IMR-90 (cell line): ENCODE measurements at places on chromosomes 2 and 18.

GRCh38 chr2:216183462-216183861, 74.3 kb downstream of the XRCC5 start:
- peaks cover 4% of the 10 kb centered on the region for H3K4me1 ChIP-seq
- no peak overlapping the region for H3K4me3 ChIP-seq
- no peaks in the 10 kb centered on the region for H3K27me3 ChIP-seq
- H3K36me3 ChIP-seq, result peaks cover 30% of the 10 kb centered on the region

DNA sequence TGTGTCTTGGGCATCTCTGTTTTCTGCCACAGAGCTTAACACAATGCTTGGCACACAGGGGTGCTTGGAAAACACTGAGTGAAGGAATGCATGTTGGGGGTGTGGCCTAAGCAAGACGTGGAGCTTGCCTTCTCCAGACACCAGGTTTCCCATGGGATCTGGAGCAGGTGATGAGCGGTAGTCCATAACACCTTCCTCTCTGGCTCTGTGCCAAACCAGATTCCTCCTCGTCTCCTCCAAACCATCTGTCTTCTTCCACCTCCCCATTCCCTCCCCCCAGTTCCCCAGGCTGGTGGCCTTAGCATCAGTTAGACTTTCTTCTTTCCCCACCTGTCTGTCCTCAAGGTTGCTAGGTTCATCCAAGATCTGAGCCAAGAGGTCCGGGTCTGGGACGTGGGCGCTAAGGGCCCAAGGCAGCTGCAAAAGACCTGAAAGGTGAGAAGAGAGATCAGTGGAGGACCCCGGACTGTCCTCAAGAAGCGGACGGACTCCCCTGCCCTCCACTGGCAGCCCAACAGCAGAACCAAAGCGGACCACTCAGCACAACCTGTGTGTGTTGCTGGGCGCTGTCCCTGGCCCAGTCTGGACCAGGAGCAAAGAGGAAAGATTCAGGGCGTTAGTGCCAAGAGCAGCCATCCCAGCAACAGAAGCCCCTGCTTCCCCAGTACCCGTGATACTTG, 1.2 kb upstream of the ITM2C start:
- DNase-seq, result no peak
- H3K36me3 ChIP-seq, result no peaks in the 10 kb centered on the region
- H3K4me3 ChIP-seq, result no peak overlapping the region
- H3K27me3 ChIP-seq, result peaks cover 26% of the 10 kb centered on the region
- no peak overlapping the region for H3K27ac ChIP-seq

DNA sequence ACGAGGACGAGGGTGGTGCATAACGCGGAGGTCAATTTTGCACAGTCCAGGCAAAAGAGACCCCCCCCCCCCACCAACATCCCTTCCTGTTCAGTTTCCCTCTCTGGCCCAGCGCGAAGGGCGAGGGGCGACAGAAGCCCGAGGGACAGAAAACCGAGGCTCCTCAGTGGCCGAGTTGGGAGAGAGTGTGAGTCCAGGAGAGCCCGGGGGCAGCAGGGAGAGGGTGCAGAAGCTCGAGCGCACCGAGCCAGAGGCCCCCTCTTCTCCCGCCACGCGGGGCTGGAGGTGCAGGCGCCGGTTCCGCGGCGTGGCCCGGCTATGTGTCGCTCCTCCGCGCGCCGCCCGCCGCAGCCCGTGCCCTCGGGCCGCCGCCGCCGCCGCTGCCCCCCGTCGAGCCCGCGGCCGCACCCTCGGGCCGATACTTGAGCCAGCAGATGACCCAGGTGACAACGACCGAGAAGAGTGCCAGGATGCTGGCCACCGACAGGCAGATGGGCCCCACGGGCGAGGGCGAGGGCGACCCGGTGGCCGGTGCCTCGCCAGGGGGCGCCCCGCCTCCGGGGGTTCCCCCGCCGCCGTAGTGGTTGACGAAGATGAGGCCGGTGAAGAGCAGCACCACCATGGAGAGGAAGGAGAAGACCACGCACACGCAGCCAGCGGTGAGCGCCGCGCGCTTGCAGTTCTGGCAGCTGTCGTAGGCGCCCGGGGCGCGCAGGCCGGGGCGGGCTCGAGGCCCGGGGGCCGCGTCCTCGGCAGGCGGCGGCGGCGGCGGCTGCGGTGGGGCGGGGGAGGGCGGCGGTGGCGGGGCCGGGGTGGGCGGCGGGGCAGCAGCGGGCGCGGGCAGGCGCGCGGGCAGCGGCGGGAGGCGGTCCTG, 20.2 kb upstream of the PAX3 start:
- no peaks in the 10 kb centered on the region for H3K36me3 ChIP-seq
- no peaks in the 10 kb centered on the region; the same call in 1 of the 2 replicates for H3K4me1 ChIP-seq
- DNase-seq, result no peak

DNA sequence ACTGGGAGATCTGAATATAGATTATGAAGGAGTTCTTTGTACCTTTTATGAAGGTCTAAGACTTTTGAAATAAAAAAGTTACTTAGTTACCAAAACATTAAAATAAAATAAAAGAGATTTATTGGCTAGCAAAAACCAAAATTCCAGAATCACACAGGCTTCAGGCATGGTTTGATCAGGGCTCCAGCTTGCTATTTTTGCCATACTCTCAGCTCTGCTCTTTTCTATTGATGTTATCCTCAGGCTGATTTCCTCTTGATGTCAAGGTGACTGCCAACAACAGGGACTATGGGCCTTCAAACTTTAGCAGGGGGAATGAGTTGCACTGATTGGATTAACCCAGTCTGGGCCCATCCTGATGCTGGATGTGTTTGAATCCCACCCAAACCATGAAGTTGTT, 174.1 kb downstream of the TFCP2L1 start:
- DNase-seq, result no peak
- H3K36me3 ChIP-seq, result no peaks in the 10 kb centered on the region
- no peak overlapping the region for H3K27ac ChIP-seq

DNA sequence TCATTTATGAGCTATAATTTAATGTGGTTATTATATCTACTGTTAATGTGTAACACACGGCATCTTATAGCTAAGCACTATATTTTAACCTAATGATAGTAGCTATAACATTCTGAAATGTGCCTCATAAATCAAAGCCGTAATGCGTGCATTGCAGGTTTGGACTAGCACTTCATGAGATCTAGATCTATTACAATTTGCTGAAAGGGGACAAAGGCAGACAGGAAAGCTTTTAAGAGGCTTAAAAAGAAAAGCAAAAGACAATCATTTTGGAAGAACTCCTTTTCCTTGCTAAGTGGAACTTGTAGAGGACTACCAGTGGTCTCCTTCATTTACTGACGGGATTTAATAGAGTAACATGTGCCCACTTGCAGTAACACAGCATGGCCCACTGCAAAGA, 213.1 kb downstream of the NBAS start:
- H3K36me3 ChIP-seq, result peaks cover 8% of the 10 kb centered on the region
- H3K27ac ChIP-seq, result no peak overlapping the region
- H3K27me3 ChIP-seq, result no peaks in the 10 kb centered on the region
- no peaks in the 10 kb centered on the region for H3K4me1 ChIP-seq
- no peak overlapping the region for H3K4me3 ChIP-seq

DNA sequence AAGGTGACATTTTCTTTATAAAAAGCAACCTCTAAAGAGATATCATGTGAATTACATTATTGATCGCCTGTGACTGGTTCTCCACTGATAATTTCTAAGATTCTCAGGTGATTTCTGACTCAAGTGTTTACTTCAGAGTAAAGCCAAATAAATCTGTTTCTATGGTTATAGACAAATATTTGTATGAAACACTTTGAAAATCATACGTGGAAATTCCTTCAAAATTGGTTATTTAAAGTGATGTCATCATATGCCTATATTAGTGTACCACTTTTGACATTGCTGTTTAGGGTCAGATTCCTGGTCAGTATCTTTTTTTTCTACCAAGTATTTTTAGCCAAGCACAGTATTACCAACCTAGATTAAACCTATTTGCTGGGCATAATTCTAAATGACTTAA, 881.3 kb upstream of the FAM98A start:
- H3K4me1 ChIP-seq, result no peaks in the 10 kb centered on the region
- no peak overlapping the region for H3K4me3 ChIP-seq
- no peak for DNase-seq
- H3K36me3 ChIP-seq, result no peaks in the 10 kb centered on the region
- no peaks in the 10 kb centered on the region for H3K27me3 ChIP-seq
- no peak overlapping the region for H3K27ac ChIP-seq

- H3K36me3 ChIP-seq, result peaks cover 6% of the 10 kb centered on the region
- no peaks in the 10 kb centered on the region for H3K27me3 ChIP-seq
- H3K27ac ChIP-seq, result no peak overlapping the region
Observed at GRCh38 chr18:8373486-8373885, 235.8 kb upstream of the RAB12 start.

DNA sequence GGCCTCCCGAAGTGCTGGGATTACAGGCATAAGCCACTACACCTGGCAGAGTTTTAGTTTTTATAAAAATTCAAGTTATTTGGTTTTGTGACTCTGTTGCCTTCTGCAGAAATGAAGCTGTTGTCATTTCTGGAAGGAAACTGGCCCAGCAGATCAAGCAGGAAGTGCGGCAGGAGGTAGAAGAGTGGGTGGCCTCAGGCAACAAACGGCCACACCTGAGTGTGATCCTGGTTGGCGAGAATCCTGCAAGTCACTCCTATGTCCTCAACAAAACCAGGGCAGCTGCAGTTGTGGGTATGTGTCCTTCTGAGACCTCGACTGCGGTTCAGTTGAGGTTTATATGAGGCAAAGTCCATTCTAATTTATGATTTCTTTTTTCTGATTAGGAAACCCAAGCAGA, 7.2 kb downstream of the MTHFD2 start:
- no peak overlapping the region for H3K4me3 ChIP-seq
- H3K27me3 ChIP-seq, result no peaks in the 10 kb centered on the region
- peaks cover 28% of the 10 kb centered on the region for H3K36me3 ChIP-seq

DNA sequence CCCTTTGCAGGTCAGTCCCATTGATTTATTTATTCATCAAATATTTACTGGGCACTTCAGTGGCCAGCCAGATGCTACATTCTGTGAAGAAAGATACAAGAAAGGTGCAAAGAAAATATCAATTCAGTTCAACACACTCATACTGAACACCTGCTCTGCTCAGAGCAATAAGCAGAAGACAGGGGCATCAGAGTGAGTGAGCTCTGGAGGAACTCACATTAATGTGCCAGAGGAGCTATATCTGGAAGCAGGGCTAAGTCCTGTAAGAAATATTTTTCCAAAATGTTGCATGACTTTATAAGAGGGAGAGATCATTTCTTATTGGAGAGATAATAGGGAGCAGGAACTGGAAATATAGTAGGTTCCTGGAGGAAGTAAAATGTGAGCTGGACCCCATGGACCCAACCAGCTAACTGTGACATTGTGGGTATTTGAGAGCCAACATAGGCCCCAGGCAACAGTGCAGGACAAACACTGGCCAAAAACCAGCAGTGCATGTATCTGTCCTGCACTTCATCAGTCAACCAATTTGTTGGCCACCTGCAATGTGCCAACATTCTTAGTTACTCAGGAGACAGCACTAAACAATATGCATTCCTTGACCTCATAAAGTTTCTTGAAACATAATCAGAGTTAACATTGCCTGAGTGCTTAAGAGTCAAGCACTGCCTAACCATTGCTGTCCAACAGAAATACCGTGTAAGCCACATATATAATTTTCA, 102.7 kb upstream of the PTPRM start:
- H3K27me3 ChIP-seq, result peaks cover 14% of the 10 kb centered on the region
- DNase-seq, result no peak
- no peaks in the 10 kb centered on the region for H3K36me3 ChIP-seq
- no peak overlapping the region for H3K27ac ChIP-seq
- H3K4me1 ChIP-seq, result no peaks in the 10 kb centered on the region

DNA sequence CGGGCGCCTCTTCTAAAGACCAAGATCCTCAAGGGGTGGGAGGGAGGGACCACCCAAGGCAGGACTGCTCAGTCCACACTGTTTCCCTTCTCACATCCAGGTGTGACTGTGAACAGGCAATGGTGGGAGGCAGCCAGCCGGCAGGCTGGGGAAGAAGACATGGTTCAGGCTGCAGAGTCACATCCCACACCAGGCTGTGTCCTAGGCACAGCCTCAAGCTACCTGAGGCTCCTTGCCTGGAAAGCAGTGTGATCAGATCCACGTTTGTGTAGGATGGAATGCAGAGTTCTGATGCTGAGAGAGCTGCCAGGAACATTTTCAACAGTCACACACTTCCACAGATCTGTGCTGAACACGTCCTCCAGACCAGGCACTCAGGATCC, 16.4 kb downstream of the SLC66A2 start:
- H3K4me1 ChIP-seq, result no peaks in the 10 kb centered on the region
- H3K36me3 ChIP-seq, result peaks cover 33% of the 10 kb centered on the region
- H3K27ac ChIP-seq, result no peak overlapping the region
- H3K4me3 ChIP-seq, result no peak overlapping the region

DNA sequence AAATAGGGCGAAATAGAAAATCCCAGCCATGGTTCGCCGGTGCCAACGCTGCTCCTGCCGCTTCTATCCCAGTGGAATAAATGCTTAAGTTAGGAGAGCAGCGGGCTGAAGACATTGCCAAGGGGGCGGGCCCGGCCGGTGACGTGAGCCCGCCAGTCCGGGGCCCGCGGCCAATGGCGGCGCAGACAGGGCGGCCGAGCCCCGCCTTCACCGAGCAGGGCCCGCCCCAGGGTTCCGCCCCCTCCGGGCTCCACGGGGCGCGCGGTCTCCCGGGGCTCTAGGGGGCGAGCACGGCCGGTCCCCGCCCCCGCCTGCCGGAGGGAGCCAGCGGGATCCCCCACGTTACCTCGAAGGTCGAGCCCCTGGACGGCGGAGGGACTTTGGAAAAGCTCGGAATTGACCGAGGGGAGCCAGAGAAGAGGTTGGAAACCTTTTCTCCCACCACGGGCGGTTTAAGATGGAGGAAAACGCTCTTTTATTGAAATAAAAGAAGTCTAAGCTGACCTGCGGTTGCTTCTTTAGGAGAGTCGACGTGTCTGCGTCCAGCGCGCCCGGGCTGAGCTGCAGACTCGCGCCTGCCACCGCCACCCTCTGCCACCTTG, at the start of gene EPHA4:
EPHA4 (minus strand) TSS at position 86 of the 602 bp plus-strand sequence; CDS start at position 30, 56 bp downstream.
- H3K4me3 ChIP-seq, result peak within 1 kb of the TSS; percentile 92
- no peaks in the 10 kb centered on the region for H3K27me3 ChIP-seq
- DNase-seq, result peak; percentile 88
- peaks cover 1% of the 10 kb centered on the region; the same call in 1 of the 2 replicates for H3K36me3 ChIP-seq
- H3K4me1 ChIP-seq, result peaks cover 3% of the 10 kb centered on the region
- peak within 1 kb of the TSS; percentile 84 for H3K27ac ChIP-seq

- H3K27me3 ChIP-seq, result no peaks in the 10 kb centered on the region
- no peak overlapping the region for H3K4me3 ChIP-seq
- H3K36me3 ChIP-seq, result 0 out of 2 replicates have a peak, but pooled peaks cover 2% of the 10 kb centered on the region
- DNase-seq, result peak; percentile 6
- H3K27ac ChIP-seq, result no peak overlapping the region
Observed at GRCh38 chr2:210428393-210429179, 48.0 kb downstream of the LANCL1 start.

DNA sequence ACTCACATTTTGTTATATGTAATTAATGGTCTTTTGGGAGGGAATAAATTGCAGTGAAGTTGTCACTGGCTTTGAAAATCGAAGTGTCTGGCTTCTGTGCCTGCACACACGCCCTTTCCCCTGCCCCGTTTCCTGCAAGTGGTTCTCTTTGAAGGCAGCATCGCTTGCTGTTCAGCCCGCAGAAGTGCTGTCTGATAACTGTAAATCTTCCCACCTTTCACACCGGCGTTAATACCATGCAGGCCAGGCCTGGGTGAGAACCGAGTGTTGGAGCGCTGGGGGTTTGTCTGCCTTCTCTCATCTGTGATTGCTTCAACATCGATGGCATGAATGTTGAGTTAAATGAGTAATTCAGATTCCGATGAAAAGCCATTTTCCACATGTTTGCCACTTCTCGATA, 37.9 kb upstream of the RPL31 start:
- H3K4me1 ChIP-seq, result peaks cover 5% of the 10 kb centered on the region
- H3K4me3 ChIP-seq, result no peak overlapping the region
- DNase-seq, result no peak
- no peaks in the 10 kb centered on the region for H3K27me3 ChIP-seq
